Non-pigmented ciliary epithelial cell (primary cell): ENCODE measurements at places on chromosomes 12 and 14.

DNA sequence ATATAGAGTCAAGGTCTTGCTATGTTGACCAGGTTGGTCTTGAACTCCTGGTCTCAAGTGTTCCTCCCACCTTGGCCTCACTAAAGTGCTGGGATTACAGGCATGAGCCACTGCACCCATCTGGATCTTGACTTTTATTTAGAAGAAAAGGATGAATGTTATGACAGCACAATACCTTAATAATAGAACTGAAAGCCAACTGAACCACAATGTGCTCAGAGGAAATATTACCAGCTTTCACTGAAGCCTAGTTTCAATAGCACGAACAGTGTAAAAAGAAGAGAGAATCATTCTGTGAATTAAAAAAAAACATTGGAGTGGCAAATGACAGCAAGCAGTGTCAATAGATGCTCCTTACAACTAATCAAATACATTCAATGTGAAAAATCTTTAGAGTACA, 239.2 kb upstream of the RMST start:
- DNase-seq = no peak

- no peak for DNase-seq
Measured at GRCh38 chr14:106826833-106827369, 1300.5 kb downstream of the TMEM121 start.

- DNase-seq = no peak
Measured at GRCh38 chr14:105184461-105184860, 3.3 kb upstream of the NUDT14 start.

- DNase-seq = no peak
Measured at GRCh38 chr12:9040484-9041186, 51.3 kb downstream of the KLRG1 start.

DNA sequence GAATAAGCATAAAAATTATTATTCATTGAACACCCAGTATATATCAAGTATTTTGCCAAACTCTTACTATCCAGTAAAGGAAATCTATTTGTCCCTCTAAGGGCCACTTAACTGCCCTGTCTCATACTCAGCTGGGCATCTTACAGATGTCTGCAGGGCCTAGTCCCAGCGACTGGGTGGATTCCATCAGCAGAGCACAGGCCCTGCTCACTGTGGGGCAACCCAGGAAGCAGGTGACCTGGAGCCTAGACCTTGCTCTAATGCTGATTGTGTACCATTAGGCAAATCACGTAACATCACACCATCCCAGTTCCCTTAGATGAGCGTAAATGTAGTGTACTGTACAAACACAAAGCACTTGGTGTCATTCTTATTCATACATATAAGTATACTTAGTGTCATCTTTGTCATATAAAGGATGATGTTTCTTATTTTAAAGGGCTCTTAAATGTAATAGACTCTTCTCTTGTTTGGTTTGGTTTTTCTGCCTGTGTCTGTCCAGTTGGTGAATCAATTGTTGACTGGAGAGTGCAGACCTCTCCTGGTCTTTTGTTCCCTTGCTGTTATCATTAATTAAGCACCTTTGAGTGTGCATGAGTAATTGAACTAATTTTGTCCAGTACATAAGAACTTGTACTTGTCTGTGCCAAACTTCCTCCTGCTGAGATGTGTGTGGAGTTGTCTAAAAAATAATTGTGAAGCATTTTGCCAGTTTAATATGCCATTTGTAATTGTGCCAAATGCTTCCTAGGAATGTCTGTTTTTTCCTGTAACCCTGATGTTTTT, 49.3 kb downstream of the RAB35 start:
- no peak for DNase-seq

GRCh38 chr14:36647824-36648753, 13.6 kb upstream of the PAX9 start:
- DNase-seq = no peak

DNA sequence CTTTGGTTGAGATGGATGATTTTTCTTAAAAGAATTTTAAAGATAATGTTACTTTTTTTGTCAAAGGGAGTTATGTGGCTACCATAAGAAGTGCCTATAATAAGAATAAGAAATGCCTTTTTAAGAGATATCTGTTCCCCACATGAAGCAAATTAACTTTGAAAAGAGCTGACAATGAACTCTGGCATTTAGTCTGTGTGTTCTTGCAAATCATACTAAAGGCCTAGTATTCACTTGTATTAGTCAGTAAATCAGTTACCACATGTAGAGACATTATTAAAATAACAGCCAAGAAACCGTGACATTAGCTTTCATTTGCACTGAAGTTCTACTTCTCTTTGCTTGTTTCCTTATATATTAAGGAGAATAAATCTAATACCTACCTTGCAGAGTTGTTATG, 296.3 kb downstream of the CCDC91 start:
- no peak for DNase-seq

DNA sequence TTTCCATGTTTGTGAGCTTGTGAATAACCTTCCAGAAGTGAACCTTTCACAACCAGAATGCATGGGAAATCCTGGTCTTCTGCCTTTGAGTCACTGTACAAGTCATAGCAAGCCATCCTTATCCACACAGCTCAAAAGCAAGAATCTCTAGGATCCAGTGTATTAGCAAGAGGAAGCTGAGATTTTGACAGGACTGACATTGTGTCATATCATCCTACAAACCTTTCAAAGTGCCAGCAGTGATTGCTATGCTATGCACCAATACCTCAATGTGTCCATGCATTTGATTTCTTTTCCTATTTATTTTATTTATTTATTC, 13.5 kb upstream of the NRDE2 start:
- no peak for DNase-seq

DNA sequence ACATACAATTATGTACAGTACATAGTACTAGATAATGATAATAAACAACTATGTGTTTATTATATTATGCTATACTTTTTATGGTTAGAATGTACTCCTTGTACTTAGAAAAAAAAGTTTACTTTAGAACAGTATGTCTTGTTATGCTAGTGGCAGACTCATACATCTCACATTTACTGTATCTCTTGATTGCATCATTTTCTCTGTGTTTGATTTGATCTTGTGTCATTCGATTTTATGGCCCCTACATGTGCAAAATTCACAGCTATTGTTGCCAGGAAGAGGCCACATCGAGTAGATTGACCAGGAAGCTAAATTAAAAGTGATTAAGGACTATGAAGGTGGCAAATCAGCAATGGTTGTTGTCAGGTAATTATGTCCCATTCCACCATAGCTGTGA, 153.0 kb downstream of the PCNX1 start:
- DNase-seq = no peak

DNA sequence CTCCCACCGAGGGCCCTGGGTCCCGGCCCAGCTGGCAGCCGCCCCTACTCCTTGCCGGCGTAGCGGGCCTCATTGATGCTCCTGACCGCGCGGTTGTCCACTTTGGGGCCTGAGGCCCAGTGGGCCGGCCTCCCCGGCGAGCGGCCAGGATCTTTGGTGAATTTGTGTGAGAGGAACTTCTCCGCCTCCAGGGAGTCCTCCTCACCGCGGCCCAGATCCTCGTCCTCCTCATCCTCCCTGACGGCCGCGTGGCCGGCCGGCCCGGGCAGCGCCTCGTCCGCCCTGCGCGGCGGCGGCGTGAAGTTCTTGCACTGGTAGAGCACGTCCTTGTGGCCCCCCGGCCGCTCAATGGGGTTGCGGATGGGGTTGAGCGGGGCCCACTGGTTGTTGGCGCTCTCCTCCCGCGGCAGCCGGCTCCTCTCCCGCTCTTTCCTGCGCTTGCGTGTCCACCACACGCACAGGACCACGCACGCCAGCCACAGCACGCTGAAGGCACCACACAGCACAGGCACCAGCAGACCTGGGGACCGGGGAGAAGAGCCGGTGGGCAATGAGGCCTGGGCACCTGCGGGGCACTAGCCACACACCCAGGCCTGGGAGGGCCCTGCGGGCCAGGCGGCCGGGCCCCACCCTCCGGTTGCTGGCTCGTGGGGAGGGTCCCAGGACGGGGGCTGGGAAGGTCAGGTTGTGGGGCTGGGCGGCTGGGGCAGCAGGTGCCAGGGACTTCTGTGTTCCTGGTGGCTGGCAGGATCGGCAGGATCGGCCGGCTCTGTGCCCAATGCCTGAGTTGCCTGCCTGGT, 25.7 kb downstream of the JAG2 start:
- DNase-seq = no peak

DNA sequence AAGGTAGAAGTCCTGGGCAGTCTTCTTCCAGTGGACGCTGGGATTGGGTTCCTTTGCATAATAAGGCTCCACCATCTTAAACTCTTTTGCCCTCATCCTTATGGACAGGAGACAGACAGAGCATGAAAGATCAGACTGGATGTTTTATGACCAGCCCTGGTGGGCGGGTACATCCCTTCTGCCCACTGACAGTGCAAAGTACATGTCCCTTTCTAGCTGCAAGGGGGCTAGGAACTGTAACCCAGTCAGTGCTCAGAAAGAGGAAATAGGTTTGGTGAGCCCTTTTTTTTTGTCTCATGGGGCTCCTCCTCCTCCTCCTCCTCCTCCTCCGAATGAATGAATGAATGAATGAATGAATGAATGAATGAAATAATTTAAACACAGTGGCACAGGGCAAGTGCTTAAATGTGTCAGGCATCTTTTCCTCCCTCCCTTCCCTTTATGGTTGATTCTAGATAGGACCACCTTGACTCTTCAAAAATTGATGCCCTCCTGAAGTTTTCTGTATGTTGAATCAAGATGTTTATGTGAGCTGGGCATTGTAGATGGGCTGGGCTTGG, 36.4 kb upstream of the HNF1A start:
- no peak for DNase-seq

DNA sequence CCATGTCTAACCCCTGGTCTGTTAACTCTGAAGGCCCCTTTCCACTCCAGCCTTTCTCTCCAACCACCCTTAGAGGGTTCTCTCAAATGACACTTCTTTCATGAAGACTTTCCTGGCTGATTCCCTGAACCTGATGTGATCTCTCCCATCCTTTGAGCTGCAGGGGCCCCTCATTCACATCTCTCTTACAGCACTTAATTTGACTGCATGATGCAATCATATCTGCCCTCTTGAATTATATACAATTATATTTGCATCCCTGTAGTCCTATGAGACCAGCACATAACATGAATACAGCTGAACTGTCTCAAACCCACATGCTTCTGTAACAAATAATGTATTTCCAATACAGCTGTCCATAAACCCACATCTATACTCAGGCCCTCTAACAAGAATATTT, 56.4 kb downstream of the PPP2R5E start:
- DNase-seq = no peak

- no peak for DNase-seq
Measured at GRCh38 chr12:9346866-9347327, 138.7 kb upstream of the PZP start.

DNA sequence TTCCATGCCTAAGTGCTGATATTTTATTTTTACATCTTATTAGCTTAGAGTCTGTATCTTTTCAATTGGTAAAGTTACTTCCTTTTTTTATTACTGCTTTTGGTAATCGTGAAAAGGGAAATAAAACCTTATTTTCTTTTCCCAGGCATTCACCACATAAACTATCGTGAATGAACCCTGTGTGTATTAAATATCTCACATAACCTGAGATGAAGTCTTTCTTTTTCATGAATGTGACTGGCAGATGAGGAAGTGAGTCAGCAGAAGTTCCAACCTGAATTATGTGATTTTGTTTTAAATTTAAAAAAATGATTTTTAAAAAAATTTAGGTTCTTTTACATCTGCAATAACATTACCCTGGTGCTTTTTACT, 26.0 kb downstream of the MYBPC1 start:
- no peak for DNase-seq

DNA sequence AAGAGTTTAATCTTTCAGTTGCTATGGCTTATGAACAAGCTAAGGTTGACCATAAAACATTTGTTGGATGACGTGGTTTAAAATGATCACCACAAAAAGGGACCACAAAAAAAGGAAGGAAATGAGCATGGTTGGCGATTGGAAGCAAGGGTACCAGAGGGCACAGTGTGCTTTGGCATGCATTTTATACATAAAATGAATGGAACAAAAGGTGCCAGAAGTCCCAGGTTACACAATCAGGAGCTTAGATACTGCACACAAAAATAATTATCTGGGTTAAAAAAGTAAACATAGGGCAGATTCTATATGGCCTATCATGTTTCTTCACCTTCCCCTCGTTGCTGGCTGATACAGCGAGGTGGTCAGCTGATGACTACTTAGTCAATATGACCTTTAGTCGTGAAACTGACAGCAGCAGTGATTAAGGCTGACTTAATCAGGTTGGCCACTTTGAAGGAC, 50.7 kb downstream of the ZC3H14 start:
- peak; percentile 50 for DNase-seq

DNA sequence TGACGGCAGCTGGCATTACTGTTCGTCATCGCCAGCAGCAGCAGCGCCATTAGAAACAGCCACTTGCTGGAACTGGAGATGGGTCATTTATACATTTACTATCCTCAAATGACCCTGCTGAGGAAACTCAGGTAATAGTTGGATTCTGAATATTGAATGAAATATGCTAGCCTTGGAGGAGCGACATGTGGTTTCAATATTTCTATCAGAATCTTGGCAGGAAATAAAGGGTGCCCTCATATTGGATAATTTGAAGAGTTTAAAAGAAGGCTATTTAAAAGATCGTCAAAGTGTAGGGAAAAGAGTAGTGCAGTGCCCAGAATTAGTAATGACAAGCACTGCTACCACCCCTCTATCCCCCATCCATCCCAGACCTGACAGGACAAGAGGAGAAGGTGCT, 109.6 kb upstream of the CPM start:
- no peak for DNase-seq

DNA sequence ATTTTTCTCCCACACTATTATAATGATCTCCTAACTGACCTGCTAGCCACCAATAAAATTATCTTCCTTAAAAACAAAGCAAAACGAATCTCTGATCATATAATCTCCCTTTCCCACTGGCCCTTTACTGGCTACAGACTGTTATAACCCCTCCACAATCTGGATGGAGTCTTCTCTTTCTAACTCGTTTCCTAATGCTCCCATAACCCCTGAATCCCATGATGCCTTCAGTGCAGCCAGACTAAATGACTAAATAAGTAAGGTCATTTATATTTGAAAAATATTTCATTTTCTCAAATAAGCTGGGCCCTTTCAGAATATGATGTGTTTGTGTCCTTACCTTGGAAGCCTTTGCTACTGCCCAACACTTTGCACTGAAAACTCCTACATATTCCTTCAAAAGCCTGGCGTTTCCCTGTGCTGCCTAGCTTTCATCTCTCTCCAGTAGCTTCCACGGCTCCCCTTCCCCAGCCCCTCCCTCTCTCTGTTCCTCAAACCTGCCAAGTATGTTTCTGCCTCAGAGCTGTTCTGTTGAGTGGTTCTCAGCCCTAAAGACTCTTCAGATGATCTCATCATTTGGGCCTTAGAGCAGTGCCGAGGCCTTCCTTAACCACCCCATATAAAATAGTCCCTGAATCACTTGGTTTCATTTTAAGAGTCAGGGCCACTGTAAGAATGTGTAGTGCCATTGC, 91.7 kb downstream of the MYRFL start:
- DNase-seq = no peak

DNA sequence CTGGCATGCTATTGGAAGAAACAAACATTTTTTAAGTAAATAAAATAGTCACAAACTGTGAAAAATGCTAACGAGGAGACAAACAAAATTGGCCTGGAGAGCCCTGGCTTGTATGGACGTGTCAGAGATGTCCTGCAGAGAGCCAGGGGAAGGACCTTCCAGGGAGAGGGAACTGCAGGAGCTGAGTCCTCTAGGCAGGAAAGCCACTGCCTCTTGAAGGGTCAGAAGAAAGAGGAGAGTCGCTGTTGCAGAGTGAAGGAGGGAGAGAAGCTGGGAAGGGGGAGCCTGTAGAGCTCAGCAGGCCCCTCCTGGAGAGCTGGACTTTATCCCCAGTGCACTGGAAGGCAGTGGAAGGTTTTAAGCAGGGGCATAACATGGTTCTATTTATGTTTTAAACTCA, 80.3 kb upstream of the PWP1 start:
- no peak for DNase-seq
